NCI-H524 (cell line): ENCODE measurements at places on chromosomes 7 and 10.

DNA sequence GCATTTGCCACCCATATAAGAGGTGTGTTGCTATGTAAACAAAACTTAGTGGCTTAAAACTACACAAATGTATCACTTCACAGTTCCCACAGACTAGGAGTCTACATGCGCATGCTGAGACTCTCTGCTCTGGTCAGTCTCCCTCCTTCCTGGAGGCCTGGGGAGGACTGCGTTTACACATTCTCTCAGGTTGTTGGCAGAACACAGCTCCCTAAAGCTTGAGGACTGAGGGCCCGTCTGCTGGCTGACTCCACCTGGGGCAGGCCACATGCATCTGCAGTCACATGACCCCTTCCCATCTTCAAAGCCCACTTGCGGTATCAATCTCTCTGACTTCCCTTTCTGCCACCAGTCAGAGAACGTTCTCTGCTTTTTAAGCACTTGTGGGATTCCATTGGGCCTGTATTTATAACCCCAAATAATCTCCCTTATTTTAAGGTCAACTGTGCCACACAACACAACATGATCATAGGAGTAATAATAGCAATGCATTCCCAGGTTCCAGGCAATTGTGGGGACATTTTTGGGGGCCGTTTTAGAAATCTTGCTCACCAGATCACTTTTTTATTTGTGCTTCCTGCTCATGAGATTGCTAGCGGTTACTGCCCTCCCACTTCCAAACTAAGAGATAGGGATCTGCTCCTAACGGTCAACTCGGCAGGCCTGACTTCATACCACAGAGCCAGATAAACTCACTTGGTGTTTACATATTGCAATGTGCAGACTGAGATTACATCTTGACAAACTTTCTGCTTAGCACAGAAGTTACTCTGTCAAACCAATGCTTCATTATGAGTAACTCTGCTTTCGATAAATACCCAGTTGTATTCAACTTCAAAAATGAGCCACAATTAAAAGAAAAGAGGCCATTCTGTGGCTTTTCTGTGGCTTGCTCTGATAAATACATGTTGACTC, 96.3 kb downstream of the ALOX5 start:
- no peak for DNase-seq

DNA sequence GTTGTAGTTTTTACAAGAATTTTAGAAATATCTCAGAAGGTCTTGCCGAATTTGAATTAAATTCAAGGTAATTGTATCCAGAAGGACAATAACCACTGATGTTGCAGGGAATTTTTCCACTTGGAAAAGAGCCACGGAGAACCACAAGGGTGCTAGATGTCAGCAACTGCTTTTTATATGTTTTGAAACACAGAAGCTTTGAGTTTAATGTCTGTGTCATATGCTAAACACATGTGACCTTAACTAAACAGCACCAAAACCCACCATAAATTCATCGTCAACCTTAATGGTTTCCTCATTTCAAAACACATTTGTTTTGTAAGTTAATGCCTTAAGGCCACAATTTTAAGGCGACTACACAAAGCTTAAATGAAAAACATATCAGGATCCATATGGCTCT, 106.9 kb downstream of the COL28A1 start:
- DNase-seq: no peak

DNA sequence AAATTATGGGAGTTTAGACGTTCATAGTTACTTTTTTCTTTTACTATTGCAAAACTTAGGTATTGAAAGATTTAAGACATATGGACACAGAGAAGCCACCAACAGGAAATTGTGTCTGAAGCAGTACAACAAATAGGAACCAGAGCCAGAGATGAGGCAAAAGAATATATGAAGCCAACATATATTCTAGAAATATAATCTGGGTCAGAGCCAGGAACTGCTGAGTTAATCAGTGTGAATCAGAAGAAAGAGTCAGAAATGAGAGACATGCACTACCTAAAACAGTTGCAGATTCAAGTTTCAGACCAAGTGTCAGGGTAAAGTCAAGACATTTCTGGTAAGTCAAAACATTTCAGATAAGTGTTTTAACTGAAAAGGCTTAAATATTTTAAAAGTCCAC, 67.7 kb downstream of the DGKB start:
- no peak for DNase-seq

- DNase-seq: no peak
Observed at GRCh38 chr7:29326864-29327263, 132.3 kb downstream of the CHN2 start.

DNA sequence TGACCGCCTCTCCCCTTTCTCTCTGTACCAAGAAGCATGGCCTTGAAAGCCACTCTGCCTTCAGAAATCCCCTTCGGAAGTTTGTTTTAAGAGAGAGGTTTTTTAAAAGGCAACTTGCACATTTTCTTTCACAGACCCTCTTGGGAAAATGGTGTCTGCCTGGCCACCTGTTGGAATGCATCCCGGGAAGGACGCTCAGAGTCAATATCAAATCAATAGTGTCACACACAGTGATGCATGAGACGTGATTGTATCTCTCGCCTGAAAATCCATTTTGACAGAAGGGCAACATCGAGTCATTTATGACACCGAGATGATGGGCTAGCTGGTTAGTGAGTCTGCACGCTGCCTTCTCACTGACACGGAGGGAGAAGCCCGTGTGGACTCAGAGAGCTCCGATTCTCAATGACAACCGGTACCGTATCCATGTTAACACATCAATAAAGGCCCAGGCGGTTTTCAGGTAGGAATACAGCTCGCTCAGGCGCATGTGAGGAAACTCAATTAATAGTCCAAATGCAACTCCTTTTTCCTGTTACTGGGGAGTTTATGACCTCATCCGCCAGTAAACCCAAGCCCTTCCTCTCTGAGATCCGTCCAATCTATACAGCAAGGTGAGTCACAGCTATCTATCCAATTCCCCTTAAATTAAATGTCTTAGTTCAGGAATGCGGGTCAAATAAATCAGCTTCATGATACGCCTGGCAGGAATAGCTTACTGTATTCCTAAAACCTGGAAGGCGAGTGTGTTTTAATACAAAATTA, 621.5 kb upstream of the MKI67 start:
- no peak for DNase-seq

GRCh38 chr10:33798754-33799153, 464.3 kb upstream of the NRP1 start:
- no peak for DNase-seq

DNA sequence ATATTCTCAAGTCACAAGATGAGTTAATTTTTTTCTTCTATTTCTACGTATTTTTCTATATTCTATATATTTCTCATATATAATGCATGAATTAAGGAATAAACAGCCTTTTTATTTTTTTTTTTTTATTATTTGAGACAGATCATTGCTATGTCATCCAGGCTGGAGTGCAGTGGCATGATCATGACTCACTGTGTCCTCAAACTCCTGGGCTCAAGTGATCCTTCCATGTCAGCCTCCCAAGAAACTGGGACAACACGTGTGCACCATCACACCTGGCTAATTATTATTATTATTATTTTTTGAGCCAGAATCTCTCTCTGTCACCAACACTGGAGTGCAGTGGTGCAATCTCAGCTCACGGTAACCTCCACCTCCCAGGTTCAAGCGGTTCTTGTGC, 1.5 kb downstream of the CLDN12 start:
- DNase-seq: no peak

DNA sequence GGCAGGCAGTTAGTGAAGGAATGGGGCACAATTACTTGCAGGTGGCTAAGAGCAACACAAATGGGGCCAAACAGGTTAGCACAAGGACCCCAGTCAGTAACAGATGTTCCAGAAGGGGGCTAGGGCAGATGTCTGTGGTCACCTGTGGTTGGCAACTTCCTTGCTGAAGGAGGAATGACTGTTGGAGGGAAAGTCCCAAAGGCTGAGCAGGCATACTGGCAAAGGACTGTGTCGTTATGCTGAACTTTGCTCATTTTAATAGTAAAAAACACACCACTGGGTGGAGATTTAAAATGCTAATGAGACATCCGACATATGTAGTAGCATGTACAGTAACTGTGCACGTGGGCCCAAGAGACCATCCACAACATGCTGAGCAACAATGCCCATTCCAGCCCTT, 511.6 kb downstream of the CALN1 start:
- DNase-seq: no peak

DNA sequence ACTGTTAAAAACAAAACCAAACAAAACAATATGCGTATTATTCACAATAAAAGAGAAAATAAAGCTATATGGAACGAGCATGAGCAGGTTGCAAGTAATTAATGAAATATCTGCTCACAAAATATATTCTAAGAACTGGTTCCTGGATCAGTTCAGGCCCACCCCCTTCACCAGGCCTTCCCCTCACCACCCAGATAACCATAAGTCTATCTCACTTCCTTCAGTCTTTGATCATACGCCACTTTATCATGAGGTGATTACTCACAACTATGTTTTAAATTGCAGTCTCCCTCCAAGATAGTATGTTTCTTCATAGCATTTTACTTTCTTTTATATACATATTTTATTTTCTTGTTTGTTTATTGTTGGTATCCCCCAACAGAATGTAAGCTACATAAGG, 263.1 kb upstream of the HGF start:
- DNase-seq: no peak

DNA sequence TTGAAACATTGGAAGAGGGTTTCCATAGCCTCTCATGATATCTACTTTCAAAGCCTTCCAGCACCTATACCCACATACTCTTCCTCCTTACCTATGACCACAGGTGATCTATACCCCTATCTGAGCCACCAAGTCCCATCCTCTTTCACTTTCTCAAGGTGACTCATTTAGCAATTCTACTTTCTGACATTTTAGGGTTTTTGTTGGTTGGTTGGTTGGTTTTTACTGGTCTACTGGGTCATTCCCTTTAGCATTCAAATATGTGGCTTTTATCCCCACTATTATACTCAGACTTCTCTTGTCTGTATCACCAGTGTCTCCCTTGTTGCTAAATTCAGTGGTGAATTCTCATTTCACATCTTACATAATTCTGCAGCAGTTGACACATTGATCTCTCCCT, 130.4 kb upstream of the STEAP4 start:
- no peak for DNase-seq

GRCh38 chr7:25952261-25953057, 199.5 kb upstream of the NFE2L3 start:
- no peak for DNase-seq

GRCh38 chr7:151081170-151082101, 827 bp upstream of the FASTK start:
- peak; percentile 39 for DNase-seq

DNA sequence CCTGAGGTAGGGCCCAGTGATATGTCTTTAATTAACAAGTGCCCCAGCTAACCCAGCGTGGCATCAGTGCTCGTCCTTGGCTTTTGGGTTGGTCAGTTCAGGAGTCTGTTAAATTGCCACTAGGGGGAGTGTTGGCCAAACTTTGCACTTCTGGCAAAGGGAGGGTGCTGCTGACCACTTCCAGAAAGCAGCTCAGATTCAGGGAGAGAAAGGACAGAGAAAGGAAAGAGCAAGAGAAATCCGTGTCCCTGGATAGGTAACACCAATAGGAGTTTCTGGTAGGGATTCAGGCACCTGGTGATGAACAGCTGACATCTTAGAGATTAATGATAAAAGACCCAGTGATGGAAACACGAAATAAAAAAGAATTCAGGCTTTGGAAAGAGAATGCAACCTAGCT, 243.1 kb upstream of the AOAH start:
- DNase-seq: no peak

- DNase-seq: no peak
Observed at GRCh38 chr7:75662579-75663301, 76.0 kb downstream of the HIP1 start.

DNA sequence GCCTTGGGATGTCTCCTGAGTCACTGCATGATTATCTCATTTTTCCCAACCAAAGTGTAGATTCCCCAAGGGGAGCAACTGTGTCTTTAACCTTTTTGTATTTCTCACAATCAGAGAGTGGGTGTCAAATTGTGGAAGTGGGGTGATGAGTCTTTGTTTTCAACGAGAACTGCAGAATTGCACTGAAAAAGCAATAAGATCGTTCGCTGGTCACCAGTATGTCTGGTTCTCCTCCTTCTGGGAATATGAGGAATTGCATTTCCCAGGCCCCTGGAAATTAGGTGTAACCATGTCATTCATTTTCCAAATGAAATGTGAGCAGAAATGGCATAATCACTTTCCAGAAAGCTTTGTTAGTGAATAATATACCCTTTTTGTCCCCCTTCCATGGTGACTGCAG, 326.9 kb downstream of the GPAM start:
- DNase-seq: no peak

DNA sequence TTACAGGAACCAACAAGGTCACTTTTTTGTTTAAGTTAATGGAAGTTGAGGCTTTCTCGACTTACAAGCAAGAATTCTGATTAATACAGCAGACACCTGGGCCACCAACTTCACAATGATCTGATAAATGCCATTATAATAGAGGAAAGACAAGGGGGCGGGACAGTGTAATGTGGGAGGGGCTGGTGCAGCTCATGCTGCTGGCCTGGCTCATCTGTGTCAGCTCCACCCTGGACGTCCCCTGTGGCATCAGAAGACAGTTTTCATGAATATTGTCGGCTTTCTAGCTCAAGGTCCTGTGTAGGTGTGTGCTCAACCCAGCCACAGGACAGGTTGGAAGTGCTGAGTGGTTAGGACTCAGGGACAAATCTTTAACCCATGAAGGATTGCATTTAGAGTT, 57.0 kb downstream of the MTURN start:
- DNase-seq: no peak

- DNase-seq: no peak
Observed at GRCh38 chr7:33041631-33042428, 20.7 kb downstream of the NT5C3A start.

DNA sequence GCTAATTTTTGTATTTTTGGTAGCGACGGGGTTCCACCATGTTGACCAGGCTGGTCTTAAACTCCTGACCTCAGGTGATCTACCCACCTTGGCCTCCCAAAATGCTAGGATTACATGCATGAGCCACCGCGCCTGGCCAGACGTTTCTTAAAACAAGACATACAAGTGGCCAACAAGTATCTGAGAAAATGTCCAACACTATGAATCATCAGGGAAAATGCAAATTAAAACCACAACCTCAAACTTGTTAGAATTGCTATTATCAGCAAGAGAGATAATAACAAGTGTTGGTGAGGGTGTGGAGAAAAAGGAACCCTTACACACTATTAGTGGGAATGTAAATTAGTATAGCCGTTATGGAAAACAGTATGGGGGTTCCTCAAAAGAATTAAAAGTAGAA, 148.6 kb downstream of the SUGCT start:
- no peak for DNase-seq

- no peak for DNase-seq
Observed at GRCh38 chr7:69599286-69599954, 1.1 kb downstream of the AUTS2 start.

- no peak for DNase-seq
Observed at GRCh38 chr7:134554417-134554966, 5.6 kb downstream of the AKR1B15 start.

- no peak for DNase-seq
Observed at GRCh38 chr7:15674586-15674985, 11.9 kb downstream of the MEOX2 start.

DNA sequence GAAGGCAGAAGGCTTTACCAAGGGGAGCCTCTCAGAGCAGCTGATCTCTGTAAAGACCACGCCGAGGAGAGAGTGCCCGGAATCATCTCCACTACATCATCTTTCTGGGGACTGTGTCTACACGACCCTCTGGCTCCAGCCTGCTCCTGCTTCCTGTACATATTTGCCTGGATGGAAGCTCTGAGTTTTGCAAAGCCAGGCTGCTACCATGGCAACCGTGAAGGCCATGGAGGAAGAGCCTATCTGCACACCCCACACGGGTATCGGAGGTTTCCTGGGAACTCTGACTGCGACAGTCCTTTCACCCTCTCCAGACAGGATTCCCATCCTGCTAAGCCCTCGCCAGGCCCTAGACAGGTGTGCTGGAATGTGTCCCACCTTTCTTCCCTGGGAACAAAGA, 83.4 kb upstream of the TNRC18 start:
- DNase-seq: no peak
